ENCODE measurements at places on chromosomes 5 and 9.

DNA sequence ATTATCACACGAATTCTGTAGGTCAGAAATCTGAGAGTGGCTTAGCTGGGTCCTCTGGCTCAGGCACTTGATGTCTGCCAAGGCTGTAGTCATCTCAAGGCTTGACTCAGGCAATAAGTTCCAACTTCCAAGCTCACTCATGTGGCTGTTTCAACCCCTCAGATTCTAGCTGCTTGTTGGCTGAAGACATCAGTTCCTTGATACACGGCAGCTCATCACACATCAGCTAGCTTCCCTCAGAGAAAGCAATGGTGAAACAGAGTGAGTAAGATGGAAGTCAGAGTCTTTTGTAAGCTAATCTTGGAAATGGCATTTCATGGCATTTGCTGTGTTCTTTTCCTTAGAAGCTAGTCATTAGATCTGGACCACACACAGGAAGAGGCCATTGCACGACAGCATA is 204.2 kb upstream of the PTGER4 start:
- DNase-seq, result no peak

GRCh38 chr9:124361128-124361527 is 54.1 kb downstream of the PSMB7 start:
- no peak for DNase-seq

DNA sequence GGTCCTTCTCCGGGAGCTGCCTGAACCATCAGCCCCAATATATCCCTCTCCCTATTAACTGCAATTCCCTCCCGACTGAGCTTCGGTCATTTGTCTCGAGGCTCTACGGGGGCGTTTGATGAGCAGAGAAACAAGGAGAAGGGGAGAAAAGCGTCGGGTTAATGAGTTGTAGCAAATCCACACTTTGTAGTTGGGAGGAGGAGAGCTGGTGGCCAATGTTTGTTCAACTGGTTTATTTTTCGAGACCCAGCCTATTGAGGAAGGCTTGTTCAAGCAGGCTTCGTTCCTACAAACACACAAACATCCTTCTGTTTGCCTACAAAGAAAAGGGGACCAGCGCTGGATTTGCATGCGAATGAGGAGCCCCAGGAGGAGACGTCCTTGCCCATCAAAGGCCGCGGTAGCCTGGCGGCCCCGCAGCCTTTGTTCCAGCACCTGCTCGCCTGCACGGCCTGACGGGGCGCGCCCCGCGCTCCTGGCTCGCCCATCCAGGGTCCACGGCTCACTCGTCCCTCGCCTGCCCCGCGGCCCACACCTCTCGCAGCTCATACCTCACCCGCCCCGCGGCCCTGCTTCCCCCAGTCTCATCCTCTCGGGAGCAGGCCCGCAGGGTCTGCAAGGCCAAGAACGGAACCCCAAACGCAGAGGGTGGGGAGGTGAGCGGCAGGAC is 4.6 kb downstream of the FOXD1 start:
- DNase-seq, result no peak

DNA sequence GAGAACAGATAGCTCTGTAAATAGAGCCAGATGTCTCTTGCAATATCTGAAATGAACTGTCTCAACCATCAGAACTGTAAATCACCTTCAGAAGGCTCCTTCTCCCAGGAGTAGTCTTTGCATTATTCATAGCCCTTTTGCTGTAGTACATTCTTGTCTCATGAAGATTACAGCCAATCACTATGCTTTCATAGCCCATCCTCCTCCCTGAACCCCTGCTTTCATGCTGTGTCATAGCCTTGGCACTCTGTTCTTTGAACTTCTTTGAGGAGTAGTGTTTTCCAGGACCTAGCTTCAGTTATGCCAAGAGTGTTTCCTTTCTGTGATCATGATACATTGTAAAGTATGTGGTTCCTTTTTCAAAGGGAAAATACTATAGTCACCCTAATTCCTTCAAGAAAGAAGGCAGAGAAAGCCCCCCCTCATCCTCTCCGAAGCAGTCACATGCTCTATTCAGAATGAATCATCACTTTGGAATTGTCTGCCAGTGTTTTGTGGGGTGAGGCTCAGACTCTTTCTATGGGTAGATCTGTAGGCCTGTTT is 61.1 kb downstream of the GRIA1 start:
- DNase-seq, result no peak

DNA sequence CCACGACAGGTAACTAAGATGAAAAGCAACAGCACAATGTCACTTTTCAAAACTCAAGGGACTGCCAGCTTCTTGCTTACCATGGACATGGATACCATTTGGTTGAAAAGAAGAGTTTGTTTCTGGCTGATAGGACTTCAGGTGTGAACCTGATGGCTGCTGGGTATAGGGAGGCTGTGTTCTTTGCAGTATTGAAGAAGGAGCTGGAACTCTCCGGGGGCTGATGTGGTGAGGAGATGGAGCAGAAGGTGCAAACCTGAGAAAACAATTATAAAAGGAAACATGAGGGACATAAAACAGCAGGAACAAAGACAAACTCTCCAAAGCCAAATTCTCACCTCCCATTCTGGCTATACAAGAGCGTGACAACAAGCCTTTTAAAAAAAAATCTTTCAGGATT is 330.1 kb upstream of the RFX3 start:
- no peak for DNase-seq

DNA sequence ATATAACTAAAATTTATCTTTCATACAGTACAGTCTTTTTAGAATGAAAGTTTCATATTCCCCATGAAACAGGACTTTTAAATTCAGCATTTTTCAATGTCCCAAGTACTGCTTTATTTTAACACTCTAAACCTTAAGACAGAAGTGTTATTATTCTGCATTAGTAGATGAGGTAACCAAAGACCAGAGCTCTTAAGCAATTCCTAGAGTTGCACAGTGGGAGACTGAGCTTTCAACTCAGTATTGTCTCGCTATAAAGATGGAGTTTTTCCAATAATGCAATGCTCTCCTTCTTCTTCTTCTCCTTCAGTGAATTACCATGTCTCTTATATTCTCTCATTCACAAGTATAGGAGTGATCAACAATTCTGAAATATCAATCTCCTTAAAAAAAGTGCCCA is 479.7 kb downstream of the CETN3 start:
- DNase-seq, result no peak

- DNase-seq, result no peak
Measured at GRCh38 chr5:113176196-113176595, 199.6 kb downstream of the DCP2 start.

DNA sequence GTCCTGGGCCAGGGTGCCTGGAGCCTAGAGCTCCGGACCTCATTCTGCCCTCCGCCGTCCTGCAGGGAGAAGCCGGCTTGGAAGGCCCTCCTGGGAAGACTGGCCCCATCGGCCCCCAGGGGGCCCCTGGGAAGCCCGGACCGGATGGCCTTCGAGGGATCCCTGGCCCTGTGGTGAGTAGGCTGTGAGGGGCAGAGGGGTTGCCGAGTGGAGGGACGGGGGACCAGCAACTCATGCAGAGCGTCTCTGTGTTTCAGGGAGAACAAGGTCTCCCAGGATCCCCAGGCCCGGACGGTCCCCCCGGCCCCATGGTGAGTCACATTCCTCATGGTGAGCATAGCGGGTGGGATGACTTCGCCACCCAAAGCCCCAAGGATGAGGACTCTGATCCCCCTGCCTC is 62.0 kb upstream of the FCN2 start:
- no peak for DNase-seq

DNA sequence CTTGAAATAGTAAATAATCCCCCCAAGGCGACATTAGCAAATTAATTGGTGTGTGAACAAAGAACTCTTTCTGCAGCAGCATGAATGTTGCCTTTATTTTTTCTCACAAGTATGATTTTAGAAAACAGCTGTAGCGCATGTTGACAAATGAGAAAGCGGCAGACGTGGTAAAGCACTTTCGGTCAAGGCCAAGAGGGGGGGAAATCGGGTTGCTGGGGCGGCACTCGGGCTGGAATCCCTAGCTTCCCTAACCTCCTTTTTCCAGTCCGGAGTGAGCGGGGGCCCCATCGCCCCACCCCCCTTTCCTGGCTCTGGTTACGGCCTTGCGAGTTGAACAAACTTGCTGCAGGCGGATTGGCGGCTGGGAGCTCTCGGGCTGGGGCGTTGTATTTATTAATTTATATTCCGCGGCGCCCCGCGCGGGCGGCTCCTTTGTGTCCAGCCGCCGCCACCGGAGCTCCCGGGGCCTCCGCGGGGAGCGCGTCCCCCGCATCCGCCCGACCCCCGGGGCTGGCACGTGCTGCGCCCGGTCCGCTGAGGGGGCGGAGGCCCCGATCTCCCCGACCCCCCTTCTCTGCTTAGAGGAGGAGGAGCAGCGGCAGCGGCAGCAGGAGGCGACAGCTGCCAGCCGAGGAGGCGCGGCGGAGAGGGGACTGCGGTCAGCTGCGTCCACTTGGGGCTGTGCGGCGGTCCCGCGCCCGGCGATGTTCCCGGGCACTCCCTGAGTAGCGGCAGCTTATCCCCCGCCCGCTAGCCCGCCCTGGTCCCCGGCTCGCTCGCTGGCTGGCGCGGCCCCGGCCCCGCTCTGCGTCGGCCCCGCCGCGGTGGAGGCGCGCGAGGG is at the start of gene RHOBTB3:
RHOBTB3 (plus strand) TSS at position 607 of the 841 bp plus-strand sequence. CDS start 347 bp downstream, outside the sequence.
- peak; percentile 96 for DNase-seq

DNA sequence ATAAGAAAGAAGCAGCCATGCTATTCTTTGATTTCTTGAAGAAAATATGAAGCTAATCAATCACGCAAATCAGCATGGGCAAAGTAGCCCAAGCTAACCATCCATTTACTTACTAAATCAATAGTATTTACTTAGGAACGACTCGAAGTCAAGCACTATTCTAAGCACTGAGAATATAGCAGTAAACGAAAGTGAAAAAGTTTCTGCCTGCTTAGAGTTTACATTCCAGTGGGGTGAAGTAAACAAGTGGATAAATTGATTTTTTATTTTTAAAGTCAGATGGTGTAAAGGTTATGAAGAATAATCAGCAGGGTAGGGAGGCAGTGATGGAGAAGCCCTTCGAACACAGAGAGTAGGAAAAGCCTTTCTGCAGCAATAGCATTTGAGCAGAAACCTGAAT is 5.5 kb downstream of the TSTD2 start:
- no peak for DNase-seq

GRCh38 chr5:18605186-18605585 is 970.9 kb downstream of the TAF11L14 start:
- DNase-seq, result no peak

DNA sequence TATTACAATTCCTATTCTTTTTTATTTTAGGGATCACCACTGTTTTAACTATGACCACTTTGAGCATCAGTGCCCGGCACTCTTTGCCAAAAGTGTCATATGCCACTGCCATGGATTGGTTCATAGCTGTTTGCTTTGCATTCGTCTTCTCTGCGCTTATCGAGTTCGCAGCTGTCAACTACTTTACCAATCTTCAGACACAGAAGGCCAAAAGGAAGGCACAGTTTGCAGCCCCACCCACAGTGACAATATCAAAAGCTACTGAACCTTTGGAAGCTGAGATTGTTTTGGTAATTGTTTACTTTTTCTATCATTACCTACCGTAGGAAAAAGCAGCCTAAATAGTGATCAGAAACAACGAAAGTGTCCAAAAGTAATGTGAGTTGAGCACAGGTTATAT is 6.4 kb downstream of the GABRA6 start:
- DNase-seq, result no peak

DNA sequence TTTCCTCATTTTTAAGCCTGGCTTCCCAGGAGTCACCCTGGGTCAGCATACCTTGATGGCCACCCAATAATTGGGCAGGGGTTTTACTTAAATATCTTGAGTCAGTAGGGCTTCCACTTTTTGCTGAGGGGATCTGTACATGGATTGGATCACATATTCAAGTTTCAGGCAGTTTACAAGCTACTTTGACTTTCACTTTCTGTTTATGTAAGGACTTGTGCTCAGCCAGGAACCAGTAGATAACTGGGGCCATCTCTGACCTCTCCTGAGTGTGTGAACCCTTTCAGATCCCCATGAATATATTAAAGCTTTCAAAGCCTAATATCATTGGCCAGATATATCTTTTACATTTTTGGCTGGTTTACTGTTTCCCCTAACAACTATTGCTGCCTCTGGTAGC is 45.1 kb downstream of the SLCO6A1 start:
- DNase-seq, result no peak

- DNase-seq, result no peak
Measured at GRCh38 chr5:116564312-116564711, 10.3 kb downstream of the SEMA6A start.

GRCh38 chr9:95127249-95128176 is 190.0 kb downstream of the FANCC start:
- DNase-seq, result peak; percentile 93

- DNase-seq, result no peak
Measured at GRCh38 chr5:64451551-64451950, 54.3 kb upstream of the RGS7BP start.

GRCh38 chr9:36486329-36486932 is 86.3 kb upstream of the MELK start:
- no peak for DNase-seq

DNA sequence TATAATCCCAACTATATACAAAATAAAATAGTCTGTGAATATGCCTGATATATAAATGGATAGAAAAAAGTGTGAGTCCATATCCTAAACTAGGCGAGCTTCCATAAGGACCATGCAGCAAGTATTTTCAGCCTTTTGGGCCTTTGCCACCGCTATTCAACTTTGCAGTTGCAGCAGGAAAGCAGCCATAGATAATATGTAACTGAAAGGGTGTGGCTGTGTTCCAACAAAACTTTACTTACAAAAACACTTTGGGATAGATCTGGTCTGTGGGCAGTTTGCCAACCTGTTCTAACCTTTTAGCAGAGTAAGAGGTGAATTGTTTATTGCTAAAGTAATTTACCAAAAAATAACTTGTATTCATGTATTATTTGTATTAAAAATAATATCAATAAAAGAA is 127.8 kb upstream of the GPR151 start:
- DNase-seq, result peak; percentile 33

GRCh38 chr9:35618854-35619799 is 914 bp upstream of the CD72 start:
- DNase-seq, result no peak

- no peak for DNase-seq
Measured at GRCh38 chr5:38642189-38642911, 85.9 kb upstream of the LIFR start.

DNA sequence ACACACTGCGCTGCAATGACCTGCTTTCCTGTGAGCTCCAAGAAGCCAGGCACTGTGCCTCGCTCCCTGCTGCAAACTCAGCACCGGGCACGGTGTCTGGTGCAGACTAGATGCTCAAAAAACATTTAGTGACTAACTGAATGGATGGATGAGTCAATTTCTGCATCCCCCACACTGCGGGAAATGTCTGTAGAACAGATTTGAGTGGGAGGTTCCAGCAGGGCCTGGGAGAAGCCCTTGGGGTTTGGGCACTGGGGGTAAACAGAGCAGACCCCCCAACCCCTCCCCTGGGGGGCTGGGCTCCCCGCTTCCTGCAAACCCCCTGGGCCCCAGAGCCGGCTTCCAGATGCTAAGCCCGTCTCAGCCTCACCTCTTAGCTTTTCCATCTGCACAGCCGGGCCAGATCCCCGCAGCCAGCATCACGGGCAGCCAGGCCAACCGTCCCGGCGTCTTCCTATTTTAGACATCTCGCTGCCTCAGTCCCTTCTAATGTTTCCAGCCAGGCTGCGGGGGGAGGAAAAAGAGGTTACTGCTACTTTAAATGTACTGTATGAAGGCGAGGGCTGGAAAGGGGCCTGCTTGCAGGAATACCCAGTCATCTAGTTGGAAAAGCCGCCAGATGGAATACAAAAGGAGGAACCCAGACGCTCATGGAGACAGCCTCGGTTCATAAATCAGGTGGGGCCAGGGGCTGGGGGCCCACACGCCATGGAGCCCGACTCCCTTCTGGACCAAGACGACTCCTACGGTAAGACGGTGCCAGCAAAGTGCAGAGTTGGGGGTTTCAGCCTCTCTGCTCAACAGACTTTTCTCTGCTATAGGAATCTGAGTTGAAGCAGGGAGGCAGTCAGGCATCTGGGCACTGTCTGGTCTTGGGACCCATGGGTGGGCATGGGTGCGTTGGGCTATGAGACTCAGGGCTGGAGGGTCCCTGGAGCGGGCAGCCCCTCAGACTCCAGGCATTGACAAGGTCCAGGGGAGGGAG is 67.1 kb upstream of the GGTA1 start:
- no peak for DNase-seq

All from pancreas (tissue), 10 donors.